ENCODE measurements at places on chromosomes 7 and 10. TPM values are rescaled to one million over a fixed set of nuclear protein-coding genes. Genes with fewer than 3 reads are reported as not detected.

Gene PCGF6
- total RNA-seq = 26.6 TPM

GRCh38 chr10:78210548-78210947 is 176.9 kb downstream of the RPS24 start:
- peak; percentile 78 for DNase-seq

GRCh38 chr7:136104269-136104603 is 127.1 kb upstream of the MTPN start:
- peak; percentile 46 for DNase-seq

- DNase-seq = peak; percentile 13
Observed at GRCh38 chr7:44914992-44915607, 29.8 kb upstream of the PURB start.

- DNase-seq = peak; percentile 62
Observed at GRCh38 chr7:39651265-39651664, 27.9 kb downstream of the RALA start.

GRCh38 chr7:70104243-70104642 is 506.0 kb downstream of the AUTS2 start:
- DNase-seq = no peak

Gene TDRD1
- not detected for total RNA-seq

DNA sequence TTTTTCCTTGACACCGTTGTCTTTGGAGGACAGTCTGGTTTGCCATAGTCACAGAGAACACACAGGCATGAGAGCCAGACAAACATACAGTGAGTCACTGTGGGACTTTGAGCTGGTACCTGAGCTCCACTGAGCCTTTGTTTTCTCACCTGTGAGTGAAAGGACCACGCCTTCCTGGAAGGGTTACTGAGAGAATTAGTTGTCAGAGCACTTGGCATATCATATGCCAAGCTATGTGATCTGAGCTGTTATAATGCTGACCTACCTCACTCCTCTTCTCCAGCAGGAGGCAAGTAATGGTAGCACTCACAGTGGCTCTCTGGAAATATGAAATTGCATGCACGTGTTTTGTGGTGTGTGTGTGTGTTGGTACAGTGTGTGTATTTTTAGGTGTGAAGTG is 59.7 kb downstream of the CXCL12 start:
- no peak for DNase-seq

Gene GNAI1
- 48.1 TPM for total RNA-seq

GRCh38 chr7:55308186-55308929 is 56.8 kb upstream of the LANCL2 start:
- DNase-seq = peak; percentile 70

Gene PDE1C
- total RNA-seq = 43.5 TPM

DNA sequence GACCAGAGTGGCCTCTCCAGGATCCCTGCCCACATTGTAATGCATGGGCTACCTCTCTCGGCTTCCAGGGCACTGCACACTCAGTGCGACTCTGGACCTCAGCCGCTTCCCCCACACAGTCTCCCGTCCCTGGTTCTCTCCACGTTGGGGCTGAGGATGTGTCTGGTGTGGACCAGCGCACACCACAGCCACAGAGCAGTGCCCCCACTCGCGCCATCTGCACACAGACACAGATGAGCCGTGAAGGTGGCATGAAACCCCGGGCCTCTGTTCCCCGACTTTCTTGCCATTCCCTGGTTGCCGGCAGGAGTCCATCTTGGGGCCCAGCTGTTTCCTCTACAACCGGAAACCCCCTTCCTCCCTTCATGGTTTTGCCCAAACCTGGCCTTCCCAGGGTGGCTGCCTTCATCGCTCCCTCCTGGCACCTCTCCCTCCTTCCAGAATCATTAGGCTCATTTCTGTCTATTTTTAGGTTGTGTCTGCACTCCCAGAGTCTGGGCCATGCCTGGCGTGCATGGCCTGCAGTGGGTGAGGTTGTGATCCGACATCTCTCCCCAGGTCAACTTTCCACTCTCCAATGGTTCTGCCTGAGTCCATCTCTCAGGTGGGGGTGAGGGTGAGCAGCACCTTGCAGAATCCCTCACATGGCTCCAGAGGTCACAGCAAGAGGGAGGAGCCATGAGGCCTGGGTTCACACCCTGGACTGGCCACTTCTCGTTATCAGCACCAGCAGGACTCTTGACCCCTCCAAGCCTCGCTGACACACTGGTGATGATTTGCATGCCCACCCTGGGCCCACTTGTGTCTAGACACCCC is 10.1 kb downstream of the RASGEF1A start:
- DNase-seq = no peak

DNA sequence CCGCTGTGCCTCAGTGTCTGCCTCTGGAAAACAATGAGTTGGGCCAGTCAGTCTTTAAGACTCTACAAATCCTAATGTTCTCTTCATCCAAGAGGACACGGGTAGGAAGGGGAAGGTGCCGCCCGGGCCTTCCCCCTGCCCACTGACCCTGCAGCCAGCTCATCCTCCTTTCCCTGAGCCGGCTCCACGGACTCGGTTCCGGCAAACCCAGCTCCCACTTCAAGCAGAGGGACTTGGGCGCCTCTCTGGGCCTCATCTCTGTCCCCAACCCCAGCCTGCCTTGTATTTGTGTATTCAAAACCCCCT is 95.6 kb downstream of the C10orf105 start:
- DNase-seq = no peak

Gene SPDYE2
- total RNA-seq = not detected

GRCh38 chr10:10830293-10830986 is 187.2 kb upstream of the CELF2 start:
- peak; percentile 53 for DNase-seq

GRCh38 chr7:114269714-114270113 is 144.9 kb upstream of the FOXP2 start:
- no peak for DNase-seq

DNA sequence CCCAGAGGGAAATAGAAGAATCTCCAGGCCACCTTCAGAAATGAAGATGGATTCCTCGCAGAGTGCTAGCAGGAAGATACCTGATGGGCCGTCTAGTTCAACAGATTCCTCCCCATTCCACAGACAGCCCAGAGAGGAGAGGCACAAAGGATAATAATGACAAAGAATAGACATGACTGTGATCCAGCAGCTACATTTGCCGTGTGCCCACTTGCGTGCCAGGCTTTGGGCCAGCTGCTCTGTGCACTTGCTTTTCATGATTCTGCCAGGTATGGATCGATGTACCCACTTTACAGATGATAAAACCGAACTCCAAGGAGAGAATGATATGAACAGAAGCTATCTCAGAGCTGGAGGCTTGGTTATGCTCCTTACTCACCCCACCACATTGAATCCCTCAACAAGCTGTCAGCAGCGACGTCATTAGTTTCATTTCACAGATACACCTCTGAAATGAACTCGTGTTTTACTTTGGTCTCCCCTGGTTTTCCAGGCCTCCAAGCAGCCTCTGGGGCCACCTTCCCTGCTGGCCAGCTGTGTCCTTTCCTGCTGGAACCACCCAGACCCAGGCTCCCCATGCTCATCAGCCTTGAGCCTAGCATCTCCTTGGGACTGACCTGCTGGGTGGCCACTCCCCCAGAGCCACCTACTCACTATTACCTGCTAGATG is 11.9 kb upstream of the WDFY4 start:
- DNase-seq = no peak

GRCh38 chr10:127979045-127979444 is 72.1 kb downstream of the PTPRE start:
- DNase-seq = no peak

Gene TRIM50
- not detected for total RNA-seq

Gene SPDYE5
- total RNA-seq = not detected

Gene CYP3A7
- not detected for total RNA-seq

Gene CTAGE8
- total RNA-seq = 0.05 TPM

Gene ARMC10
- 56.9 TPM for total RNA-seq

DNA sequence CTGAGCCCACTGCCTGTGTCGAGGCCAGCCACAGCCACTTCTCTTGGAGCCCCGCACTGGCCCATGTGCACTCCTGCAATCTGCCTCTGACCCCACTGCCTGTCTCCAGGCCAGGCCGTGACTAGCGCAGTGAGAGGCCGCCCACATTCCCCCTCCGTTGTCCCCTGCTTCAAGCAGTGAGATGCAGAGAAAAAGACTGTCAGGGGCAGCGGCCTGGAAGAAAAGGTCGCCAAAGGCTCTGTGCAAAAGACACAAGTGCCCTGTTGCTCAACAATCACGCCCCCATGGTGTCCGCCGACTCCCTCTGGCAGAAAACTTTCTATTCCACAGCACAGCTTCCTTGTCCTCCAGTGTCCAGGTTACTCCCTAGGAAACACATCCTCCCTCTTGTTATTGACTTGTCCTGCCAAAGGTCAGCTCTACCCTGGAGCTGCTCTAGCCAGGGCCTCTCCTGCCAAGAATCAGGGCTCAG is 9.9 kb downstream of the FAM131B start:
- DNase-seq = no peak

Gene CALHM1
- total RNA-seq = not detected

DNA sequence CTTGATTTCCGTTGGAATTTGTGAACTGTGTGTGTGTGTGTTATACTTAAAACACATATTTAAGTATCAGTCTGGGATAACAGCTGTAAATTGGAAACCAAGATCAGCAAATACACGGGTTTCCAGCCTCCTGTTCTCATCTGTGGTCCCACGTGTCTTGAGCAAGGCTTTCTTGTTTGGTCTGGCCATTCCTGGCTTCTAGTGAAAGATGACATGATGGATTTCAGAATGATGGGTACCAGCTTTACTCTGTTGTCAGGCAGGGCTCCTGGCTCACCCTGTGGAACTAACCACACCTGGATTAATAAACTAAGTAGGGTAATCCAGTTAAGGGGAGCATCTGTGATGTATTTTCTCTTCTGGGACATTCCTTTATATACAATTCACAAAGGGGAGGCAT is 346.2 kb upstream of the AOAH start:
- DNase-seq = no peak

DNA sequence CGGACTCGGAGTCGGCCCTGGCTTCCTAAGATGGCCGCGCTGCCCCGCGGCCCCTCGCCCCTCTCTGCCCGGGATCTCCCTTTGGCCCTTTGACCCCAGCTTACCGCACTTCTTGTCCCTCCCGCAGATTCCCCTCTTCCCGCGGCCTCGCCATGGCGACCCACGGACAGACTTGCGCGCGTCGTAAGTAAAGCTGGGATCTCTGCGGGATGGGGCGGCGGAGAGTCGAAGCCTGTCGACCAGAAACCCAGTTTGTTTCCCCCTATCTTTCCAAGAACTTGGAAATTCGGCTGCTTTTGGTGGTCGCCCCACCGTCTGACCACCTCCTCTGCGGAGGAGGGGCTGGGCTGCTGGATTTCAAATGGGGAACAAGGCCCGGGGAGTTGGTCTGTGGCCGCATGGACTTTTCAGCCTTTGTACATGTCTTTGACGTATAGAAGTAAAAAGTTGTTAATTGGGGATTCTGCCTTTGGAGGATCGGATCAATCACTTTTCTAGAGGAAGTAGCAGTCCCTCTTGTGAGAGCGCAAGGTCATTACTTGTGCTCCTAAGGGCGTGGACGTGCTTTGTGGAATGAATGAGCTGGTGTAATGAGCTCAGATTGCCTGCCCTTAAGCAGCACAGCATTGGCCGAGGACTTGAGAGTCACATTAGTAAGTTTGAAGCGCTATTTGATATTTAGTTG is 553 bp downstream of the VDAC2 start:
- peak; percentile 53 for DNase-seq

Gene TCERG1L
- total RNA-seq = not detected

Gene LRRC17
- total RNA-seq = 108 TPM

DNA sequence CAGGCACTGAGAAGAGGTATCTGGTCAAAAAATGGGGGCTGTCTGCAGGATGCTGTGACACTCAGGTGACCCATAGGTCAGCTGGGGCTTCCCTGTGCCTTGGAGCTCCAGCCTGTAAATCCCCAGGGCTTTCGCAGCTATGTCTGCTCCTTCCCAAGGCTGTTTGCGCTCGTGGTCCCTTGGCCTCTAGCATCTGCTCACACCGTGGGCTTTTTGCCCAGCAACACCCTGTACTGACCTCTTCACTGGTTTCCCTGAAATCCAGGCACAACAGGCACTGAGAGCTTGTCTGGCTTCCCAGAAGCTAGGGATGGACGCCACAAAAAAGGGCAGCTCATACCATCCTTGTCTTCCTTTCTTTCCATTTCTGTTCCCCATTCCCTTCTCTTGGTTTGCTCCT is 280.3 kb upstream of the HABP2 start:
- DNase-seq = no peak

DNA sequence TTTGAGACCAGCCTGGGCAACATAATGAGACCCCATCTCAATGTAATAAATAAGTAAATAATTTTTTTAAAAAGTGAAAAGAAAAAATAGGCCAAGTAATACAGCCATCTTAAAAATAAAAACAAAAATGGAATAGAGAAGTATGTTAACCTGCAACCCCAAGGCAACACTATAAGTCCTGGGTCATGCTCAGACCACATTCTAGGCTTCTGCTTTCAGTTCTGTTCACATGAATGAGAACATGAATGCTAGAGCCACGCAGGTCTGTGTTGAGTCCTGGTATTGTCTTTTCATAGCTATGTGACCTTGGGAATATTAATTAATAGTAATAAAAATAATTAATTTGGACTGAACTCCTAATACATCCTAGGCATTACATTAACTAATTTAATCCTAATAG is 284.0 kb downstream of the AUTS2 start:
- no peak for DNase-seq

DNA sequence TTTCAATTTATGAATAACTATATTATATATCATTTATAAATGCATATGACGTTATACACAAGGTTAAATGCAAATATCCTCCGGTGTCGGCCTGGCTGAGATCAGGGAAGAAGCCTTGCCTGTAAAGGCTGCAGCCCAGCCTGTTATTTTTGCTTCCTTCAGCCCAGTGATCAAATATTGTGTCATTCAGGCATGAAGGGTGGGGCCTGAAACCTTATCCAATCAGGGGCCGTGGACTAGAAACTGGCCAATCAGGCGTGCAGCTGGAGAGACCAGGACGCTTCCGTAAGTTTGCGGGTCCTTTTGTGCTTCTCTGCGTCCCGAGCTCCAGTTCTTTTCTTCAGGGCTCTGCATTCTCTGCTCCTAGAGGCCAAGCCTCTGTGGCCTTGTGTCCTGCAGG is at the start of gene ZNF722:
Gene ZNF722, plus strand, starts transcription at position 301 of the 400 bp plus-strand sequence. CDS start 113 bp downstream, outside the sequence.
- no peak for DNase-seq

- DNase-seq = no peak
Observed at GRCh38 chr7:21214657-21215056, 213.2 kb upstream of the SP4 start.

DNA sequence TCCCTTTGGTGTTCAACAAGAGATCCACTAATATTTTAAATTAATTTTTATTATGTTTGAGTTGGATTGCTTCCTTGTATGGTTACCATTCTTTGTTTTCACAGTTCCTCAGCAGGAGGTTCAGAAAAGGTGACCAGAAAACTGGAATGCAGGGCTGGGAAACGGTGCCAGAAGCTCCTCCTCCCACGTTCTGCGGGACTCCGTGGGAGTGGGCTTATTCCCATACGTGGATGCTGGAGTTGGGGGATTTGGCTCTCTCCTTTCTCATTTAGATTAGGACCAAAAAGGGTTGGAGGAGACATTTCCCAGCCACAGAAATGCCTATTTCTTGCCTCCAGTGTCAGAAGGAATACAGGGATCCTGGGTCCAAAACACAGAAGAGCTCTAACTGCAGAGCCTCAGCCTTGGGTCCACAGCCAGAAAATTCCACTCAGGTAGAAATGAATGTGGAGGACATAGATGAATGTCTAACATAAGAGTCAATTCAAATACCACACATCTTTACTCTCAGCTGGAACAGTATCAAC is 56.0 kb downstream of the SORBS1 start:
- DNase-seq = no peak

Gene ANKRD7
- 2.2 TPM for total RNA-seq

Gene ETV1
- 11.9 TPM for total RNA-seq

- no peak for DNase-seq
Observed at GRCh38 chr10:19961076-19962053, 145.1 kb downstream of the PLXDC2 start.

Gene FAM25G
- not detected for total RNA-seq
